CD8-positive, alpha-beta T cell (primary cell): ENCODE measurements at places on chromosomes 13 and 19.
A peak's percentile ranks its signal among the peaks of the same experiment; 100 is the strongest.

DNA sequence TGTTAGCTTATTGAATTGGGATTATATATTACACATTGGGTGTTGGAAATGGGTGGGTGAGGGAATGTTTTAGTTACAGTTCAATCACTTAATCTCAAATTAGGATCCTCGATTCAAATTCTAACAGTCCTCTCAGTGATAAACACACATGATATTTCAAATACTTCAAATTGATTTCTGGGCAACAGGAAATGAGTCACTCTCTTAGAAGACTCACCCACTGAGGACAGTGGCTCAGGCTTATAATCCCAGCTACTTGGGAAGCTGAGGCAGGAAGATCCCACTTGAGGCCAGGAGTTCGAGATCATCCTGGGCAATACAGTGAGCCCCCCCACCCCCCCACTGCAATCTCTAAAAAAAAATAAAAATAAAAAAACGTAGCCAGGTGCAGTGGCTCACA lies 435.3 kb downstream of the KLF12 start:
- DNase-seq = no peak

GRCh38 chr13:97130190-97130589 lies 91.9 kb upstream of the MBNL2 start:
- no peak for DNase-seq

DNA sequence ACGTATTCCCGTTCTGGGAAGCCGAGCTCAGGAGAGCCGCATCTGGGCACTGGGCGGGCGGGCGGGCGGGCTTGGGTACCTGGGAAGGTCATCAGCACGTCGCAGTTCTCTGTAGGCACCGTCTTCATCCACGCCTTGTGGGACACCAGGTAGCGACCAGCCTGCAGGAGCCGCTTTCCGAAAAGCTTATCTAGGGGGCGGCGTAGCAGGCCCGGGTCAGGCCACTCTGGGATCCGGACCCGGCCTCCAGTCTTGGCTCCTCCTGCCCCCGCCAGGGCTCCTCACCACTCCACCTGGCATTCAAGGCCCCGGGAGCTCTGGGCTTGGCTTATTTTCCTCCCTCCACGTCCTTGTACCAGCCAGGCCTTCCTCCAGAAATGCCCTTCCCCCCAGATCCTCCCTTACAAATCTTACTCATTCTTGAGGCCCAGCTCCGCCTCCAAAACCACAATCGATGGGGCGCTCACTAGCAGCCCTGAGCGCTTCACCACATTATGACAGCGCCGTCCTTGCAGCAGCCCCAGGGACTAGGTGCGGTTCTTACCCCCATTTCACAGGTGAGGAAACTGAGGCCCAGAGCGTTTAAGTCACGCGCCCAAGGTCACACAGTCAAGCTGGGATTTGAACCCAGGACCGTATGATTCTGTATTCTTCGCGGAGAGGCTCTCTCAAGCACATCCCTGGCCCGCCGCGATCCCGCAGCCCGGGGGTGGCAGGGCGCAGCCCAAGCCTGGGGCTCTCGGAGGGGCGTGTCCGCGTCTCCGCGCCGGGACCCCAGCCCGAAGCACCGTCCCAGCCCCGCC lies 843 bp downstream of the ANO8 start:
- peak; percentile 68 for DNase-seq

- no peak for DNase-seq
These were observed 7.5 kb upstream of the BCAT2 start for GRCh38 chr19:48818234-48818820.

DNA sequence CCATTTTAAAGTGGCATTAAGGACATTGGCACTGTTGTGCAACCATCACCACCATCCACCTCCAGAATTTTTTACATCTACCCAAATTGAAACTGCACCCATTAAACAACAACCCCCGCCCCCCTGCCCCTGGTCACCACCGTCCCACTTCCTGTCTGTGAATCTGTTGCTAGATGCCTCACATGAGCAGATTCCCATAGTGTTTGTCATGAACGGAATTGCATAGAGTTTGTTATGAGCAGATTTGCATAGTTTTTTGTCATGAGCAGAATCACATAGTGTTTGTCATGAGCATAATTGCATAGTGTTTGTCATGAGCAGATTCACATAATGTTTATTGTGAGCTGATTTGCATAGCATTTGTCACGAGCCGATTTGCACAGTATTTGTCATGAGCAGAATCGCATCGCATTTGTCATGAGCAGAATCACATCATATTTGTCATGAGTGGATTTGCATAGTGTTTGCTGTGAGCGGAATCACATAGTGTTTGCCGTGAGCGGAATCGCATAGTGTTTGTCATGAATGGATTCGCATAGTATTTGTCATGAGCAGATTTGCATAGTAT lies 54.0 kb upstream of the GTF3A start:
- DNase-seq = no peak

DNA sequence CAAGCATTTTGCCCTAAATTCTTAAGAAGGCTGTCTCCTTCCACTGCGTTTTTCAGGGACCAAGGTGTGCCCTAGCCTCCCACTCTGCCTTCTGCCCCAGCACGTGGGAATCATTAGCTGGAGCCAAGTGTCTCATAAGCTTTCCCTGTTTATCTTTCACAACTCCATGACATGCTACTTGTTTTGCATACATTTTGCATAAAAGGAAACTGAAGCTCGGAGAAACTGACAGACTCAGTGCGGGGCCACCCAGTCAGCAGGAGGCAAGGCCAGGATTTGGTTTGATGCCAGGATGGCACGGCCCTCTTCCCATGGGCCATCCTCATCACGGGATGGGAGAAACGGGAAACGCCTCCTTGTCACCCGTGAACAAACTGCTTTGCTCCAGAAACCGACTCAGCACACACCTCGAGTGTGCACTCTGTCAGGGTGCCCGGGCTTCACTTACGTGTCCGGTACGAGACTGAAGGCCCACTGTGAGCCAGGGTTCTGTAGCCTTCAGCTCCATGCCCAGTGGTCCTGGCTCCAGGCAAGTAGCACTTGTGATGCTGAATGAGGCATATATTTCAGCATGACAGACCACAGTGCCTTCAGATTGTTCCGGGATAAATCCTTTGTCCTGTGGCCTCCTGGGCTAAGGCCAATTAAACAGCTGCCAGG lies 9.6 kb downstream of the CEBPA start:
- no peak for DNase-seq

GRCh38 chr19:48807590-48808308 lies 3.1 kb downstream of the BCAT2 start:
- DNase-seq = no peak

DNA sequence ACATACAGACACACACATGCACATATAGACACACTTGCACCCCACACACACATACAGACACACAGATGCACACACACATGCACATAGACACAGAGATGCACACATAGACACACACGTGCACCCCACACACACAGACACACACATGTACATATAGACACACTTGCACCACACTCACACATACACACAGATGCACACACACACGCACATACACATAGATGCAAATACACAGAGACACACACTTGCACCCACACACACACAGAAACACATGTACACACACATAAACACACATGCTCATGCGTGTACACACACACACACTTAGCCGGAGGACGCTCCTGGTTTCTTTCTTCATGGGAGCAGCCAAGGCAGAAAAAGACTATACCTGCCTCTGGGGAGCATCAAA lies 10.0 kb downstream of the COL4A2 start:
- no peak for DNase-seq

DNA sequence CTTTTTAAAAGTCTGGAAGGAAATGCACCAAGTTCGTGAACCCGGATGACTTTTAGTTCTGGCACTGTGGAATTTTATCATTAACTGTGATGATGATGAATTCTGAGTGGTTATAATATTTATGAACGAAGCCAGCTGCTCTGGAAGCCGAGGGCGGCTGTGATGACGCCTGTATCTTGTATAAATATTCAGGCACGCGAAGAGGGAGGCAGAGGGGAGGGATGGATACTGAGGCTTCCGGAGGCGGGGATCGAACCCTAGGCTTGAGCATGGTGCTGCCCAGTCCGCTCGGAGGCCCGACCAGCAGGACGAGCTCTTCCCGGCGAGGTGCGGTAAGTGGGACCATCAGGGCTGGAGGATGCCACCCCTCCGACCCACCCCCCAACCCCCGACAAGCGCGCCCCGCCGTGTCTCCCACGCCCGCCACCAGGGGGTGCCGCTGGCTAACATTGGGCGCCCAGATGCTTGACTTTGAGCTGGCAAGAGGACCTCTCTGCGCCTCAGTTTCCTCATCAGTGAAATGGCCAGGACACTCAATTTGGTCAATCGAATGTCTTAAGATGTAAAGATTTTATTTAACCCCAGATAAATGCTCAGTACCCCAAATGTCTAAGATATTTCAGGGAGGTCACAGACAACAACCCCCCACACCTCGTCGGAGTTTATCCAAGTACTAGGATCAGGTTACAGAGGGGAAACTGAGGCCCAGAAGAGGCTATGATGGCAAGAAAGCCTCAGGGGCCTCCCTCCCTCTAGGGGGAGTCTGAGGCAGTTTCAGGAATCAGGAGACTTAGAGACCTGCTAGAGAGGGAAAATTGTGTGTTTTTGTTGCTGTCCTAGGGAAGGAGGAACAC lies 4.5 kb upstream of the RAB3A start:
- DNase-seq = peak; percentile 54

- no peak for DNase-seq
These were observed 127.5 kb upstream of the OBI1 start for GRCh38 chr13:78786459-78786858.

DNA sequence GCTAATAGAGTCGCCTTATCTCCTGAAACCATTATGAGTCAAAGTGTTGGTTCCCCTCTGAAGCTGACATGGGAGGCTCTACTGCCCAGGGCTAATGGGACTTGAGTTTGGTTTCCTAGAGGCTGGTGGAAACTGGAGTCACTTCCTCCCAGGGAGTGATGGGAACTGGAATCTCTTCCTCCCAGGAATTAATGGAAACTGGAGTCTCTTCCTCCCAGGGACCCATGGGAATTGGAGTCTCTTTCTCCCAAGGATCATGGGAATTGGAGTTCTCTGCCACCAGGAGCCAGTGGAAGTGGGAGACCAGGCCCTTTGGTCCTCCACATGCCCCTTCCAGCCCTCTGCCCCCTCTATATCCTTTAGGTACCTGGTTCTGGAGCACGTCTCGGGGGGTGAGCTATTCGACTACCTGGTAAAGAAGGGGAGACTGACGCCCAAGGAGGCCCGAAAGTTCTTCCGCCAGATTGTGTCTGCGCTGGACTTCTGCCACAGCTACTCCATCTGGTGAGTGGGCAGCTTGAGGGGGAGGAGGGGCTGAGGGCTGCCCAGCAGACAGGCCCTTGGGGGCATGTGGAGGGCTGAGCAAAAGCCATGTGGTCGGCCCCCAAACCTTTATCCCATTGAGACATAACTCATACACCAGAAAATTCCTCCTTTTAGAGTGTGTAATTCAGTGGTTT lies 5.5 kb downstream of the BRSK1 start:
- no peak for DNase-seq

GRCh38 chr19:55738302-55738701 lies at the start of gene NLRP9:
TSS of gene NLRP9 (minus strand) at chr19:55738402. CDS start at chr19:55738374, 28 bp downstream.
- DNase-seq = no peak

DNA sequence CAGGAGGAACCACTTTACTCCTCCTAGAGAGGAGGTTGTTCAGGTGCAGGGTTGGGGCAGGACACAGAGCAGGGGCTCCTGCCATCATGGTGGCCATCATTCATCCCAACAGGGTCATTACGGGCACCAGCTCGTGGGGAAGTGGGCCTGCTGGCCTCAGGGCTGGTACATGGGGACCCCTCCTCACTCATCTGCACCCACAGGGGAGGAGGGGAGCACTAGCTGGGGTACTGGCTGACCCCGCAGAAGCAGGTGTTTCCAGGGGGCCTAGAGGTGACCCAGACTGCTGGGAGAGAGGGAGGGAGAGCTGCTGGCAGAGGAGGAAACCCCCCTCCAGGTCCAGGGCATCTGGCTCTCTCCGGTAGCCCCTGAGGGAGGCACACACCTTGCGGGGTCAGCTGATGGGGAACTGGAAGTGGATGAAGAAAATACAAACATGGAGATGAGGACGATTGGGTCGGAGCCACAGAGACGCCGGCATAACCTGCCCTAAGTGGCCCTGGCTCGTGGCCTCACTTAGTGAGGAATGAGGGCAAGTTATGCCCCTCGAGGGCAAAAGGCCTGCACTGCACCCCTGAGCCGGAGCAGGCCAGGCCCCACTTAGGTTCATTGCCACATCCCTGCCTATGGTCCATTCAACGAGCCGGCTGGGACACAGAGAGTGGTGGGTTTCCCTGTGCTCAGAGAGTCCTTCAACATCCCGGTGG lies 76.2 kb downstream of the SOX1 start:
- DNase-seq = no peak

- no peak for DNase-seq
These were observed 189.0 kb downstream of the LACC1 start for GRCh38 chr13:44068737-44069136.

DNA sequence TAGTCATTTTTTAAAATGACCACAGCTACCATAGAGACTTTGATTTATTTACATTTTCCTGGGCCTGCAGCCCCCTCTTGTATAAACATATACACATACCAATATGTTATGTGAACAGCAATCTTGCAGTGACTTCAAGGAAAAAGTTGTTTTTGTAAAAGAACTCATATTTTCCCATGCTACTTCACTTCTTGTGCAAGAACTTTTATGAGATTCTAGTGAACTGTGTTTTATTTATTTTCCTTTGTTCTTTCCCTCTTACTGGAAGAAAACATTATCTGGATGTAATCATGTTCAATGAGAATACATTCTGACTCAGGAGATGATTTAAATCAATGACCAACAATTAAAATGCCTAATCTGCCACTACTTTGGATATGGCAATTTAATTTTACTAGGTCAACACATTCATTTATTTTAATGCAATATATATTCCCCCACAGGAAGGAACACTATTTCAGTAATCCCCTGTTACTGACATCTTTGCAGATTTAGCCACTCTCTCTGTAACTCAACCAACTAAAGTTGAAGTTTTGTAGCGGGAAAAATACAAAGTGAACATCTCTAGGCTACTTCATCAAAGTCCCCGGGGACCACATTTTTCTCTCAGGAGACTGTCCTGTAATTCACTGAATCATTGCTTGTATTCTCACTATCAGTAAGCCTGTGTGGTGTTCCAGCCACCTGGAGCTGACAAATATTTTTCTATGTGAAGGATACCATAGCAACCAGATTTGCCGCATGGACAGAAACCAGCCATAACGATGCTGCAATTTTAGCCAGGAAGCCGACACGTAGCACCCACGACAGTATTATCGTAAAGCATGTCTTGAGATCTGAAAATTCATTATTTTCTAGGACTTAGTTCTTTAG lies 90.5 kb downstream of the STARD13 start:
- no peak for DNase-seq

DNA sequence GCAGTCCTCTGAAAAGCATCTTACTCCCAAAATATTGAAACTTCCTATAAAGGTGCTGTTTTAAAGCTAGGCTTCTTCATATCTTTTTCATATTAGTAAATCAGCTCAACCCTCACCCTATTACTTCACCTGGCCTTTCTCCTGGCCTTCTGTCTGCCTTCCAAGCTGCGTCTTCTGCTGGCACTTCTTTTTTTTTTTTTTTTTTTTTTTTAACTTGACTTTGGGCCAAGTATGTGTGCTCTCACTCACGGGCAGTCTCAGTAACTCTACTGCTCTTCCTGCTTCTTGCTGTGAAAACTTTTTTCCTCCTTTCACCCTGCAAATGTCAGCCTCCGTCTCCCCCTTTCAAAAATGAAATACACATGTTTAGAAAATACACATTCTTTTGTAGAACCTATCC lies 41.2 kb upstream of the KCTD4 start:
- DNase-seq = no peak
